Right cardiac atrium (tissue), 5 donors: ENCODE measurements at places on chromosomes 12 and 14.

DNA sequence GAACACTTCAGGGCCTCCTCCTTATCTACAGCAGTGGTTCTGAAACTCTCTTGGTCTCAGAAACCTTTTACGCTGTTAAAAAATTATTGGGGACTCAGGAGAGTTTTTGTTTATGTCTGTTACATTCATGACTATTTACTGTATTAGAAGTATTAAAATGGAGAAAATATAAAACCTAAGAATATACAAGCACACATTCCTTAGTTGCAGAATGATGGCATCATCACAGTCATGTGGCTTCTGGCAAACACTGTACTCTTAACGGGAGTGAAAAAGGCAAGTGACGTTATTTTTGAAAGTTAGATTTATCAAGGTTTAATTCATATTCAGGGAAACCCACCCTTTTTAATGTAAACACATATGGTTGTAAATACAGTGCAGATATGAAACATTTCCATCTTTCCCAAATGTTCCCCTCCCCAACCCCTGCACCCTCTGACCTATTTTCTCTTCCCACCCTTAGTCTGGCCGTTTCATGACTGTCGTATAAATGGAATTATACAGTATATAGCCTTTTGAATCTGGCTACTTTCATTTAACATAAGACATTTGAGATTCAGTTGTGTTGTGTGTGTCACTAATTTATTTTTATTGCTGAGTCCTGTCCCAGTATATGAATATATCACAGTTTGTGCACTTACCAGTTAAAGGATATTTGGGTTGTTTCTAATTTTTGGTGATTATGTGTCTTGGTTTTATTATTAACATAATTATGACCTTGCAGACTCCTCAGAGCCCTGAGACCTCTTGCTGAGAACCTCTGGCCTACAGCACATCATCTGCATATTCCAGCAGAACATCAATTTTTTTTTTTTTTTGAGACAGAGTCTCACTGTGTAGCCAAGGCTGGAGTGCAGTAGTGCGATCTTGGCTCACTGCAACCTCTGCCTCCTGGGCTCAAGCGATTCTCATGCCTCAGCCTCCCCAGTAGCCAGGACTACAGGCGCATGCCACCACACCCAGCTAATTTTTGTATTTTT is 457.0 kb downstream of the PCNX1 start:
- no peak for DNase-seq

DNA sequence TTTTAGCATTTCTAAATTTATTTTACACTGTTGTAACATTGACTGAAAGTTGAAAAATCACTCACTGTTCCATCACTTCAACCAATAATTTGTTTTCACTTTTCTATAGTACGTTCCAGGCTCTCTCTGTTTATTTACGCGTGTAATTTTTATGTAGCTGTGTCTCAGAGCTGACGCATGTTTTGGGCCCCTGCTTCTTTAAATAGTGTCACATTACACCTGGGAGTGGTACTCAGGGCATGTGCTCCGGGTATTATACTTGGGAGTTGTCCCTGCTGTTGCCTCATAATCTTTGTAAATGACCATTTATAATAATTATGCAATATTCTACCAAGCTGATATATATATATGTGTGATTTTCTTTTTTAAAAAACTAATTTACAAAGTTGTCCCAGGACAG is 132.8 kb upstream of the CPM start:
- no peak for DNase-seq

DNA sequence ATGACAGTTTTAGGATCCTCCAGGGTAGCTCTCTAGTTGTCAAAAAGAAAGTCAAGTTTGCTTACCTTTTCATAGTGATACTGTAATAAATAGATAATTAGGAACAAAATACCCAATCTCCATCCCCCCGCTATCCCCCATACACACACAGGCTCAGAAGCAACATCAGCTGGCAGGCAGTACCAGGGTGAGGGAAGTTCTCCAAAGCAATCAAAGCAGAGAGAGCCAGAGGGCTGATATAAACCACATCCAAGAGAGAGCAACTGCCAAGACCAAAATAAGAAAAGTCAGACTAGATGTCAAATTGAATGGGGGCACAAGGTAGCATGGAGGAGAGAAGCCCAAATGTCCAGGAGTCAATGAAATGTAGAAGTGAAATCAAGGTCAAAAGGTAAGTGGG is 80.2 kb upstream of the PTPRR start:
- no peak for DNase-seq

DNA sequence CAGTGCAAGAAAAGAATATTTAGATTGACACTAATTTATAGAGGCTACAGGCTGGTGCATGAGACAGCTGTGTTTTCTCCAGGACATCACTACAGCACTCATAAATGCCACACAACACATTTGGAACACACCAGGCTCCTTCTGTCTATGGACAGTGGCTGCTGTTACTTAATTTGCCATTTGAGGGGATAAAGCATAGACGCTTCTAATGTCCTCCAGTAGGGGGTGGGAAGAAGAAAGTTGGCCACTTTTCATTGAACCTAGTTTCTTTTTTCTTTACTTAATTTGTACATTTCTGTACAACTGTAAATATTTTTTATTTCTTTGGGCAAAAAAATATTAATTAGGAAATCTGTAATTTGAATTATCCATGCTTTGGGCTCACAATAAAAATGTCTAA is 12.4 kb upstream of the RTN1 start:
- DNase-seq: no peak

GRCh38 chr14:79496701-79497100 is 714.6 kb downstream of the DIO2 start:
- DNase-seq: no peak

- DNase-seq: no peak
Observed at GRCh38 chr12:38930990-38931389, 25.6 kb upstream of the CPNE8 start.

DNA sequence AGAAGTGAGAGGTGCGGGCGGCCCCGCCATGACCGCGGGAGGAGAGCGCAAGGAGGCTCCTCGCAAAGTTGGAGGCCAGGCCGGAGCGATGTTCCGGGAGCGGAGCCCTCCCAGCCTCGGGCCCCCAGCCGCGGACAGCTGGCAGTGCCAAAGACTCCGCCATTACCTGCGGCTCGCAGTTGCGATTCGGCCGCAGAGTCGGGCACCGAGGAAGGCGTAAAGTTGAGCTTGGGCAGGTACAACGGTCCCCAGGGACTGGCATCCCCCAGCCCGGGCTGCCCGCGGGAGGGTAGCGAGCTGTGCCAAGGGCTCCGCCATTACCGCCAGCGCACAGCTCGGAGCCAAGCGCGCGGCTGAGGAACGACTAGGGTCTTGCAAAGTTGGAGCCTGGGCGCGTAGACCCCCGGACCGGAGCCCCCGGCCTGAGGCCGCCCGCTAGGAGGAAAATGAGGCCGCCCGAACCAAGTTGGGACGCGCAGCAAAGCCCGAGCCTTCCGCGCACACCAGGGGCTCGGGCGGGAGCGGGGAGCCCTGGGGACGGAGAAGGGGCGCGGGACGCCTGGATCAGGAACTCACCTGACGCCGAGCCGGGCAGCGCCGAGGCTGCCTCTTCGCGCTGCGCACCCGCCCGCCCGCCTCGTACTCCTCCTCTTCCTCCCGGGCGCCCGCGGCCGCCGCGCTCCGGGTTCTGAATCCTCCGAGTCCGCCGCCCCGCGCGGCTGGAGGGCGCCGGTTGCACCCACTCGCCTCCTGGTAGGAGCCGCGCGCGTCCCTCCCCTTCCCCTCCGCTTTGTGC is 677 bp downstream of the NOS1 start:
- no peak for DNase-seq

DNA sequence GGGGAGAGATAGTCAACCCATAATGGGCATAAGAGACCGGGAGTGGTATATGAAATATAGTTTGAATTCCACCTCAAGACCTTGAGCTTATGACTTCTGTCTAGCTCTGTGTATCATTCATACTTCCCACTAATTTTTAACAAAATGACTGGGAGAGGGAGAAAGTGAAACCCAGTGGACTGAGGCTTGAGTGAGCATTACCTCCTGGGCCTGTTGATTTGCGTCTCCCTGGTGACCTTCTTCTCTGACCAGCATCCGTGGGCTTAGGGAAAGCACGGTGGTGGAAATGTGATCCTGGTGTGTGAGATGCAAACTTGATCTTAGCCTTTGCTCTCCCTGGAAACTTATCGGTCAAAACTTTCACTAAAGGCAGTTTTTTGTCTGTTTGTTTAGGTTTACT is 207.9 kb upstream of the BCL2L14 start:
- no peak for DNase-seq

GRCh38 chr12:49366096-49366651 is 1.1 kb upstream of the SPATS2 start:
- DNase-seq: no peak

DNA sequence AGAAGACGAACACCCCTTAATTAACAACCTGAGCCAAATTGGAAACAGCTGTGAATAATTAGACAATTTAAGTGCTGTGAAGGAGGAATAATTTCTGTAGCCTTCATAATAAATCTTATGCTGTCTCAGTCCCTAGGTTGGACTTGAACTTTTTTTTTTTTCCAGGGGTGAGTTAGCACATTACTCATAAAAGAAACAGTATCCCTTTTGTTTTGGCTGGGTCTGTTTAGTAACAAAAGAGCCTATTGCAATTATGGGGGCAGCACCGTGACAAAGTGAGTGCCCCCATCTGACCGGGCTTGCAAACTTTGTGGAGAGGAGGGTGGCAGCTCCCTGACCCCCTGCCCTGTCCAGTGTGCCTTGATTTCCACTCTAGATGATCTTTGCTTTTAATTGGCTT is 167.4 kb downstream of the DICER1 start:
- no peak for DNase-seq

- DNase-seq: no peak
Observed at GRCh38 chr12:121838126-121838525, 20.5 kb downstream of the HPD start.

GRCh38 chr12:97046901-97047300 is 139.8 kb downstream of the NEDD1 start:
- no peak for DNase-seq

GRCh38 chr12:64714551-64714968 is 44.6 kb downstream of the GNS start:
- DNase-seq: no peak

GRCh38 chr12:88420457-88420856 is 159.8 kb downstream of the KITLG start:
- no peak for DNase-seq

DNA sequence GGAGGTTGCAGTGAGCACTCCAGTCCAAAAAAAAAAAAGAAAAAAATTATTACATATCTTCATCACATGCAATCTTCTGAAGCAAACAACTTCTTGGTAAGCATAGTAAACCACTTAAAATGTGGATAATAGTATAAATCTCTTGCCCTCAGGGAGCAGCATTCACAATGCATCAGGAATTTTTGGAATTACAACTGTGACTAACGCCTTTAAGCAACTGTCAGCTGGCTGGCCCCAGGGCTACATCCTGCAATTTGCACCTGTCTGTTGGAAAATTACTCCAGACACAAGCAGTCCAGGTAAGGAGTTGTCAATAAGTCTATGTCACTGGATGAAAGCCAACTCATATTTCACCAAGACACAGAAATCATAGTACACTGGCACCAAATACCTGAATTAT is 5.5 kb upstream of the SLC7A7 start:
- DNase-seq: no peak

- DNase-seq: no peak
Observed at GRCh38 chr14:81209167-81209836, 11.5 kb downstream of the GTF2A1 start.

GRCh38 chr12:64876388-64877071 is 52.1 kb downstream of the TBC1D30 start:
- no peak for DNase-seq

DNA sequence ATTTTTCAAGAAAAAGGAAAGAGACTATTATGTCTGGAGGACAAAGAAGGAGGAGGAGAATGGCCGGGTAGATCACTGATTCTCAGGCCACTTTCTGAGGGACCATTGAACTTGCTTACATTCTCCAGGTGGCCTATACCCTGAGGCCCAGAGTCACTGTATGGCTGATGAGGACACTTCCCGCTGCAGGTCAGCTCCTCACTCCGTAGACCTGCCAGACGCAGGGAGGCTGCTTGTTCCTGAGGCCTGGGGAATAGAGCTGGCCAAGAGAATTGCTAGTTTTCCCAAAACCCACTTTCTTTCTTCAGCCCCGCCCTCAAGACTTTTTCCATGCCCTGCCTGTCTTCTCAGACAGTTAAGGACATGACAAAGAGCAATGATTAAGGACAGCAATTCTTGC is 510.5 kb upstream of the TBX3 start:
- no peak for DNase-seq

DNA sequence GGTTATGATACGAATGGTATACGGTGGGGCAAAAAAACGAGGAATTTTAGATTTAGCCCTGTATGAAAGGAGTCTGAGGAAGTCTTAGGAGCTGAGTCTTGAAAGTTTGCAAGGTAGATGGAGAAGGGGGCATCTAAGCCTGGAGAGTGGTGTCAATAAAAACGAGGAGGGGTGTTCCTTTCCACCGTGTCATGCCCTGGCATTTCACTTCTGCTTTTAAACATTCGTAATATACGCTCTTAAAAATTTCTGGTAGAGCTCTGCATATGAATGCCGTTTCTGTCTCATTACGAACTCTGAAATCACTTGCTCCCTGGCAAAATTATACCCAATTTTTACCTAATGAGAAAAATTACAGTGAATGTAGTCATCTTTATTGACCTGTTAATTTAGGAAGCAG is 170.2 kb downstream of the ERC1 start:
- no peak for DNase-seq

- no peak for DNase-seq
Observed at GRCh38 chr12:30110958-30111586, 327.3 kb upstream of the TMTC1 start.

DNA sequence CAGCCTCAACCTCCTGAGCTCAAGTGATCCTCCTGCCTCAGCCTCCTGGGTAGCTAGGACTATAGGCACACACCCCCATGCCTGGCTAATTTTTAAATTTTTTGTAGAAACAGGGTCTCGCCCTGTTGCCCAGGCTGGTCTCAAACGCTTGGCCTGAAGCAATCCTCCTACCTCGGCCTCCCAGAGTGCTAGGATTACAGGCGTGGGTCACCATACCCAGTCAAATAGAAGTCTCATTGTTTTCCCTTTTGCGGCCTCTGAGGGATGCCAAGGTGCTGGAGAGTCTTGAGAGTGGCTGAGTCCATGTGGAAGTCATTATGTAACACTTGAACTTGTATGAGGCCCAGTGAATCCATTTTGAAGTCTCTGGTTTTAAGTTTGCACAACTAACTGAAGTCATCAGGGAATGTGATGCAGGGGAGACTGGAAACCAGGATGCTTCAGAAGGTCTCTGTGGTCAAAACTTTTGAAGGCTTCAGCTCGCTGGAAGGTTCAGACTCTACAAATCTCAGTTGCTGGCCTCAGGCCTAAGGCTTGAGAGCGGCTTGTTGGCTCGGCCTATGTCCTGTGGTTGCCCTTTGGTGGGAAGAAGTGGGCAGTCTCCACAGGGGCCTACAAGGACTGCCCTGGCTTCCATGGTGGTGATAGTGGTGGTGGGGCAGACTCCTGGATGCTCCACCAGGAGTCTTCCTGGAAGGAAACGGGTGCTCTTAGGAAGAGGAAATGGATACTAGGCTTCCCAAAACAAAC is 29.2 kb downstream of the GALNT16 start:
- DNase-seq: no peak

GRCh38 chr12:46388427-46389021 is 16.0 kb upstream of the SLC38A2 start:
- no peak for DNase-seq
